ENCODE measurements at places on chromosomes 2 and 18. TPM values are rescaled to one million over a fixed set of nuclear protein-coding genes. Genes with fewer than 3 reads are reported as not detected.
A peak's percentile ranks its signal among the peaks of the same experiment; 100 is the strongest.

- no peak for DNase-seq
These were observed 327.0 kb downstream of the NR4A2 start for GRCh38 chr2:156005531-156005930.

GRCh38 chr2:198441901-198442300 lies 637.5 kb downstream of the PLCL1 start:
- DNase-seq = no peak

DNA sequence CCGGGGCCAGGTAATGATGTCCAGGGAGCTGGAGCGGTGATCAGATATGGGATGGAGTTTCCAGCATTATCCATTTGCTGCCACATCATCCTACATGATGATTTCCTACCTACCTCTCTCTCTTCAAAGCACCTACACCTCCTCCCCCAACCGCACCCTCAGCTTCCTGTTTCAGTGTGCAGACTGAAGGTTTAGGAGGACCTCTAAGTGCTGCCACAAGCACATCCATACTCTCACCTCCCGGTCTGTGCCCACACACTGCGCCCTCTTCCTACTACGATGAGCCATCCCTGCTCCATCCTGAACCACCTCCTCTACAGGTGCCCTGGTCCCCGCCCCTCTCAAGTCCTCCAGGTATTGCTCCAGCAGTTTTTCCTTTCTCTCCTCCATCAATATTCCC lies 123.7 kb downstream of the ALPK2 start:
- DNase-seq = no peak

The LYPD6B gene
- total RNA-seq = 0.38 TPM

The NETO1 gene
- total RNA-seq = not detected

DNA sequence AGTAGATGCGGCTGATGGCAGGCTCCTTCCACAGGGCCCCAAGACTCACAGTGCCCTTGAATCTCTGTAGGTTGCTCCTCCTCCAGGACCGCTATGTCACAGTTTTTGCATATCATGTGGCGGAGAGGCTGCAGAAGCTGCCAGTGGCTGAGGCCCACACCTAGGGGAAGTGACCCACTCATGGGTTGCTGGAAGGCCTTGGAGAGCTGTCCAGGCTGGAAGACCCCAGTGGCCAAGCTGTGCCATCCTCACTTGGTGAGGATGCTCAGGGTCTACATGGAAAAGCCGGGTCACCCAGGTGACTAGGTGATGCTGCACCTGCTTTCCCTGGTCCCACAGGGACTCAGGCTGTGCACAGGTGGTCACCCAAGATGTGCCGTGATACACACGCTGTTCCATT lies 90.6 kb downstream of the SEPTIN10 start:
- no peak for DNase-seq

GRCh38 chr2:174846218-174846617 lies 81.9 kb upstream of the CHRNA1 start:
- no peak for DNase-seq

GRCh38 chr2:8490166-8490721 lies 191.6 kb upstream of the ID2 start:
- DNase-seq = no peak

- no peak for DNase-seq
These were observed 679.6 kb upstream of the CHAC2 start for GRCh38 chr2:53087874-53088461.

DNA sequence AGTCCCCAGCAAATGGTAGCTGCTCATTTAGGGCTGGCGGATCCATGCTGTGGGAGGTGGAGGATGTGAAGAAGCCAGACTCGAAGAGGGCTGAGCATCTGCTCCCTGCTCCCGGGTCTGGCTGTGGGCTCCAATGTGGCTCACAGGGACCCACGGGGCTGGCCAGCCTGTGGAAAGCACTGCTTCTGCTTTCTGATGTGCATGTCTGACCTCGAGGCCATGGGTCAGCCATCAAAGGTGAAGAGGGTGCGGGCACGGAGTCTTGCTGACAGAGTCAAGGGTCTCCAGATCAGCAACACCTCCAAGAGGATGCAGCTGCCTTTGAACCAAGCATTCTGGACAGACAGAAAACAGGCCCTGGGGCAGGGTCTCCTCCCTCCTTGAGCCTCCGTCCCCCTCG lies 178.2 kb downstream of the INHBB start:
- DNase-seq = no peak

DNA sequence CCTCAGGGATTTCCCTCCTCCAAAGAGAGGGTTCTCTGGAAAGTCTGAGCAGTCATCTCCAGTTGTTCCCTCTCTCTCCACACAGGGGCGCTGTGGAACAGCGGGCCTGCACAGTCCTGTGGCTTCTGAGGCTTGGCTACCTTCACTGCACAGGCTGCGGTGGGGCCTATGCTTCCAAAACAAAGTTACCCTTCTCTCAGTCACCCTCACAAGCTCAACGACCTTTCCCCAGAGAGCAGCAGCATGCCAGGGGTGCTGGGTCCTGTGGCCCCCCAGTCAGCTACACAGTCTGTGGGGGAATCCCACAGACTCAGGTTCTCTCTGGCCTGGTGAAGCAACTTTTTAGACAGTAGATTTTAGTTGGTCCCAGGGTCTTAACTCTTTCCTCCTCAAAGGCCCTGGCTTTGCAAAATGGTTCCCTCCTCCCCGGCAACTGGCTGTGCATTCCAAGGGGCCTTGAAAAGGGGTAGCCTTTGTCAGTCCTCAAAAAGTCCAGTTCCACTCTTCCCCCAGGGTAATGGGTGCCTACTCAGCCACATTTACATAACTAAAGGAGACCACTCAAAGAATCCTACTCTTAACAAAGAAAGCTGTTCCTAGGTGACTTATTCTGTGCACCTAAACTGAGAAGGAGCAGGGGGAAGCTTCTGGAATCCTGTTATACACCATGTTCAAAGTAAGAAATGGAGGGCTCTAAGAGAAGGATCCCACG lies 14.9 kb downstream of the B3GNT7 start:
- no peak for DNase-seq

GRCh38 chr18:45121146-45121545 lies 440.5 kb downstream of the SETBP1 start:
- no peak for DNase-seq

GRCh38 chr18:67145586-67146292 lies 370.8 kb downstream of the DSEL start:
- no peak for DNase-seq

GRCh38 chr2:107932488-107932887 lies 53.8 kb upstream of the SLC5A7 start:
- no peak for DNase-seq

DNA sequence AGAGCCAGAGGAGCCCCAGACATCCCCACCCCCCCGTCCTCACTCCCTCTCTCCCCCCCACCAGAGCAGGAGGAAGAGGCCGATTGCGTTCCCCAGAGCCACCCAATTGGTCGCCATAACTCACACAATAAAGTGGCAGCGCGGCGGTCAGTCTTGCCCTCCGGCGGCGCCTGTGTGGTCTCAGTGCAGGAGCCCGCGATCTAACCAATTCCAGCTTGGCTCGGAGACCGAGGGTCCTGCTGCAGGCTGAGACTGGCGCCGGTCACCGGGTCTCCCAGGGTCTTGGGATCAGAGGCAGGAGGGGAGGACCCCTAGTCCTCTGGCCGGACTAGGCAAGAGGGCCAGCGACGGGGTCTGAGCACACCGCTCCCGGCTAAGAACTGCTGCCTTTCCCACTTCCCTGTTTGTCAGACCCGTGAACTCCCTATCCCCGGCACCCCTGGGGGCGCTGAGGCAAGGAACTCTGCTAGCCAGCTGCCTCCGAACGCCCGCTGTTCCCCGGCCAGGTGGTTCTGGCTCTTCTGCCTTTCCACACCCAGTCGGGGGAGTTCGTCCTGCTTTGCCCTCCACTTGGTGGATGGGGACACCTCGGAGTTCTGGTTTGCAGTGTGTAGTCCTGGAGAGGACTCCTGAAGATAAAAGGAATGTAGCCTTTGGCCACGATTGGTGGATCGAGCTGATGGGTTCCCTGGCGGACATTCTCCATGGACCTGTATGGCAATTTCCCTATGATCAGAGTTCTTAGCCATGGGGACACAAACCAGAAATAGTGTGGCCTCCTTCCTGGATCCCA lies 1.0 kb upstream of the HOXD12 start:
- no peak for DNase-seq

The SLC19A3 gene
- total RNA-seq = 12.3 TPM

The PPIL3 gene
- total RNA-seq = 102 TPM

DNA sequence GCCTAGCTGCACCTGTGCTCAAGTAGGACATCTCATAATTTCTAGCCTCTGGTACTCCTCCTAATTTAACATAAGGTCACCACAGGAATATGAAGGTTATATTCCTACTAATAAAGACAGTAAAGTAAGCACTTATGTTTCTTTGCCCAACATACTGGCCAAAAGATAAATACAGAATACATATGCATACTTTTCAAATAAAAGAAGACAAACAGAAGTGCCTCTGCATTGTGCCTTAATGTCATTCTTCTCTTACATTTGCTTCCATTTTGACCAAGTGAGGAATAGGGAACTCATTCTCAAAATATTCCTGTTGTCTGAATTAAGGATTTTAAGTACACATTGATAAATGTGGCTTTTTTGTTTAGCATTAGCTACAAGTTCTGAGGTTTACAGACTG lies 5.6 kb downstream of the BCL11A start:
- DNase-seq = no peak

DNA sequence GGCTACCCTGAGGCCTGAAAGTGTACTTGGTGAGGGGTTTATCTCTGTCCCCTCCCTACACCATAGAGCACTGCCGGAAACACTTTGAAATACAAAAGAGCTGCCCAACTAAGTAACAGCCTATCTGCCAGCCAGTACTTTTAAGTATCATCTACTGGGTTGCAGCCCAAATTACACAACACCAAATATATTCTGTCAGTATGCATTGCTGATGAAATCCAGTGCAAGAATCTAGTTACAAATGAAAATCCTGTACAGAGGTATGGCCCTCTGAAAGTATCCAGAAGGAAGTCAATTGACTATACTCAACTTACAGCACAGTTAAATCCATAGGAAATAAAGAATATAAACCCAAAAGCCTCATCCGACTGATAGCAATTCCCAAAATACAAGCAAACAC lies 280.8 kb downstream of the CCDC85A start:
- DNase-seq = peak; percentile 13

The LBX2 gene
- total RNA-seq = 0.95 TPM

The SLC8A1 gene
- 4.5 TPM for total RNA-seq

DNA sequence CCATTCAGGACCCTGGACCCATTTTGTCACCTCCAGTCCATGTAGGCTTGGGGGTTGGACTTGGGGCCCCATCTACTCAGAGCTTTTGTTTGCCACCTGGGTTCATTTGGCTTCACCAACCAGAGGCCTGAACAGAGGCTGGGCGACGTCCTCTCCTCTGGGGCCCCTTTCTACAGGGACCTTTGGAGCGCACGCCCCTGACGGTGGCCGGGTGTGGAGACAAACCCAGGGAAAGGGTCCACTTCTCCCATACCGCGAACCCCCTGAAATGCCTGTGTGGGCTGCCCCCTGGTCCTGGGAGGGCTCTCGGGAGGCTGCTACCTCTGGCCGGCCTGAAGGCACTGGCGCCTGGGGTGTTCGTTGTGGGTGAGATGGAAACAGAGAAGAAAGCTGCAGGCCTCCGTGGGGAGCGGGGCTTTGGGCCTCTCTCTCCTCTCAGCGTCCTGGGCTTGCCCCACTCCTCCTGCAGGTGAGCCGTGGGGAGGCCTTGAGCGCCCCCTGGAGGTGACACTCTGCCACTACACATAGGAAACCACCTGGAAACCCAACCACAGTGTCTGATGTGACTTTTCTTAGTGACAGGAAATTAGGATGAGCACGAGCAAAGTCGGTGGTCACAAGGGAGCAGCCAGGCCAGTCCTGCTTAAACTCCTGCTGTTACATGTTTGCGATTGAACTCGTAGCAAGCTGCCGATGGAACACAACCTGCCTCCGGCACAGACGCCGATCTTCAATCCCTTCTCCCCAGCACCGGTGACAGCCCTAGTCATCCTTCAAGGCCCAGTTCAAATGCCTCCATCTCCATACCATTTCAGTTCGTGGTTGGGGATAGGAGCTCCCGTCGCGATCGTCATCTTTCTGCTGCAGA lies 12.0 kb upstream of the NTSR2 start:
- DNase-seq = peak; percentile 19

DNA sequence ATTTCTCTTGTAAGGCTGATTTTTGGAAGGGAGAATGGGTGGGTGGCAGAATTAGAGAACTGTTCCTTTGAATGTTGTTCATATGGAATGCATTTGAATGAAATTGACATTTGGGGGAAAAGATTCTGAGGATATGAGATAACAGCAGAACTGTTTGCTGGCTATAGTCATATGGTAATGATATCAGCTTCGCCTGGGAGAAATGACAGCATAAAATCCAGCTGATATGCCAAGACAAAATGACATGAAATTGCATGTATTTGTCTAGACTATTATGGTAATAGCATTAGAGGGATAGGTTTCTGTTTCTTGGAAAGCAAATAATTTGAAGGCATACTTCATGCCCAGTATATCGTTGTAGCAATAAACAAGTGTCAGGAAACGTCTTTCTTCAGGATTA lies 150.8 kb upstream of the SPATS2L start:
- no peak for DNase-seq

The TMEM237 gene
- 35.0 TPM for total RNA-seq

The FAM228A gene
- not detected for total RNA-seq

DNA sequence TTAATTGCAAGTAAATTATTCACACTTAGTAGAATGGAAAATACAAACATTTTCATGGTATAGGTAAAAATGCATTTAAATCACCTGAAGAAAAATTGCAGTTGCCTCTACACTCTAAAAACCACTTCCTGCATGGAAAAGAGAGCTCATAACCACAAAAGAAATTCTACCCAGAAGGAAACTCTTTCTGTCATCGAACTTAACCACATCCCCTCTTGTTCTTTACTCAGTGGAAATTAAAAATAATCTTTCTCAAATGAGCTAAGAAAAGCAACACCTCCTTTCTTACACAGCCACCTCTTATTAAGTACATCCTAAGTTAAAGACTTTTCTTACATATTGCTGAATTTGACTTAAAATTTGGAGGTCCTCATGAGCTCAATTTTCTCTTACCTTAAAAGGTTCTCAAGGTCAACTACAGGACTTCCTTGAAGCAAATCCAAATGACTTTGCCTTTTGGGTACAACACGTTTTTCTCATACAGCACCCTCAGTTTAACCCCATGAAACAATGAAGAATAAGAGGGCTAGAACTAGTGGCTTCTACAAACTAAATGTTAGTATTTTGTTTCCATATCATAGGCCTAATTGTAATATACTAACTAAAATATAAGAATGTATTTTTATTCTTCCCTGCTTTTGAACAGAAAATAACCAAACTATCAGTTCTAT lies 109.1 kb upstream of the CRIM1 start:
- DNase-seq = no peak

DNA sequence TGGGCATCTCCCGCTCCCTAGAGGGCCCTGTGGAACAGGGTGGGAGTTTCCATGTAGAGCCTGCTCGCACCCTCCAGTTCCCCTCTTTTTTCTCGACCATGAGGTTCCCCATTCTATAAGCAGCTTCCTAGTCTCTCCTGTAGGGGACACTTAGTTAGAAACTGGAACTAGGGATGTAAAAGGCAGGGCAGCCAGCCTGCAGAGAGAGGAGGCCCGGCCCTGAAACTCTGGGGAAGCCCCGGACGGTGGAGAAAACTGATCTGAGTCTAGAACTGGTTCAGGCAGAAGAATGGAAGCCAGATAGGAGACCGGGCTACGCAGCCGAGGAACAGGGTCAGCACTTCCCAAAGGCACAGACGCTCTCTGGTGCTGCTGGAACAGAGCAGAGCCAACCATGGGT lies 51.6 kb upstream of the ATG16L1 start:
- no peak for DNase-seq

Measured in NCI-H460 (cell line).